ENCODE measurements at places on chromosomes 6 and 20. TPM values are rescaled to one million over a fixed set of nuclear protein-coding genes. Genes with fewer than 3 reads are reported as not detected.

PROCR gene
- 51.0 TPM for total RNA-seq

MDC1 gene
- total RNA-seq, result 6.7 TPM

DNA sequence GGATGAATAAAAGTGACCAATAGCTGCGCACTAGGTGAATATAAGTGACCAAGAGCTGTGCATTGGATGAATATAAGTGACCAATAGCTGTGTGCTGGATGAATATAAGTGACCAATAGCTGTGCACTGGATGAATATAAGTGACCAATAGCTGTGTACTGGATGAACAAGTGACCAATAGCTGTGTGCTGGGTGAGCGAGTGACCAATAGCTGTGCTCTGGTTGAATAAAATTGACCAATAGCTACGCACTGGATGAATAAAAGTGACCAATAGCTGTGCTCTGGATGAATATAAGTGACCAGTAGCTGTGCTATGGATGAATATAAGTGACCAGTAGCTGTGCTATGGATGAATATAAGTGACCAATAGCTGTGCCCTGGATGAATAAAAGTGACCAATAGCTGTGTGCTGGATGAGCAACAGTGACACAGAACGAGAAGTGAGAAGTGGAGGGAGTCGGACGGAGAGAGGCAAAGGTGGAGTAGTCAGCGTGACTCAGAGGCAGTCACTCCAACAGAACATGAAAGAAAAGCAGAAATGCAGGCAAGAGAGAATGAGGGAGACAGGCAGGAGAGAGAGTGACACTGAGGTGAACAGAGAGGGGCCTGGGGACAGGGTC is 38.5 kb downstream of the RBM38 start:
- no peak overlapping the region for H3K4me3 ChIP-seq
- no peak for DNase-seq
- H3K36me3 ChIP-seq, result no peaks in the 10 kb centered on the region
- H3K4me1 ChIP-seq, result no peaks in the 10 kb centered on the region
- no peak overlapping the region for H3K27ac ChIP-seq

PPP1R3D gene
- 7.9 TPM for total RNA-seq

DNA sequence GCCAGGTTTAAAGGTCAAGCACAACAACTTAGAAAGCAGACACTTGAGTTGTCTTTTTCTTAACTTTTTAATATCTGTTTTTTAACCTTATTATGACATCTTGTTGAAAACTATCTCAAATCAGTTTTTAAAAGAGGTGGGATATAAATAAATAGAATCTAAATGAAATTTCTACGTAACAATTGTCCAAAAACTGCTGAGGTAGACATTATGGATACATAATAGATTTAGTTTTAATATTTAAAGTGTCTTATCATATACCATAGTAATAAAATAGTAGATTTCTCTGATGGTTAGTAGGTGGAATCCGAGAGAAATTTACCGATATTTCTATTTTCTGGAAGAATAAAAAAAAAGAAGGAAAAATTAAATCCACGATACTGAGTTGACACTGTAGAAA is 113.9 kb upstream of the MMS22L start:
- H3K4me3 ChIP-seq, result no peak overlapping the region
- DNase-seq, result no peak
- H3K4me1 ChIP-seq, result no peaks in the 10 kb centered on the region
- H3K27ac ChIP-seq, result no peak overlapping the region
- H3K27me3 ChIP-seq, result no peaks in the 10 kb centered on the region

GRCh38 chr6:166569206-166569605 is 17.3 kb downstream of the RAMACL start:
- peak; percentile 55 for DNase-seq
- no peak overlapping the region for H3K27ac ChIP-seq
- no peak overlapping the region for H3K4me3 ChIP-seq
- H3K27me3 ChIP-seq, result no peaks in the 10 kb centered on the region
- H3K4me1 ChIP-seq, result peaks cover 24% of the 10 kb centered on the region

GRCh38 chr6:158110986-158111385 is 57.1 kb downstream of the SERAC1 start:
- no peak overlapping the region for H3K4me3 ChIP-seq
- no peak for DNase-seq
- H3K4me1 ChIP-seq, result no peaks in the 10 kb centered on the region
